Diencephalon (tissue), 1 donor: ENCODE measurements at places on chromosomes 11 and 22. TPM values are rescaled to one million over a fixed set of nuclear protein-coding genes. Genes with fewer than 3 reads are reported as not detected.

The NLRP10 gene
- total RNA-seq: not detected

The VPS26B gene
- 74.0 TPM for total RNA-seq

The SUSD2 gene
- 0.23 TPM for total RNA-seq

The MAJIN gene
- not detected for total RNA-seq

The CNTN5 gene
- total RNA-seq: 44.3 TPM

The RIMBP3C gene
- total RNA-seq: 0.69 TPM

The ANO9 gene
- total RNA-seq: not detected

The TRMT112 gene
- total RNA-seq: 82.4 TPM

The THY1 gene
- total RNA-seq: 60.9 TPM

The SEPTIN5 gene
- total RNA-seq: 178 TPM

The OR51T1 gene
- not detected for total RNA-seq

The TRIM48 gene
- total RNA-seq: not detected
